ENCODE measurements at places on chromosomes 3 and 15. TPM values are rescaled to one million over a fixed set of nuclear protein-coding genes. Genes with fewer than 3 reads are reported as not detected.

AHSG gene
- polyA plus RNA-seq, result not detected

FETUB gene
- not detected for polyA plus RNA-seq

HESX1 gene
- 3.5 TPM for polyA plus RNA-seq

LMAN1L gene
- not detected for polyA plus RNA-seq

C2CD4A gene
- polyA plus RNA-seq, result not detected

NUP210 gene
- polyA plus RNA-seq, result 0.90 TPM

HRG gene
- not detected for polyA plus RNA-seq

DOCK3 gene
- 8.6 TPM for polyA plus RNA-seq
